Cardiac septum (tissue), 1 donor: ENCODE measurements at places on chromosomes 7 and 10.

- DNase-seq = no peak
Observed at GRCh38 chr10:125811251-125811650, 11.8 kb downstream of the UROS start.

GRCh38 chr7:142459551-142459963 is 201.7 kb upstream of the PRSS58 start:
- DNase-seq = no peak

GRCh38 chr7:55072251-55072650 is 53.4 kb downstream of the EGFR start:
- no peak for DNase-seq

- DNase-seq = no peak
Observed at GRCh38 chr7:46847126-46847525, 734.8 kb downstream of the TNS3 start.

DNA sequence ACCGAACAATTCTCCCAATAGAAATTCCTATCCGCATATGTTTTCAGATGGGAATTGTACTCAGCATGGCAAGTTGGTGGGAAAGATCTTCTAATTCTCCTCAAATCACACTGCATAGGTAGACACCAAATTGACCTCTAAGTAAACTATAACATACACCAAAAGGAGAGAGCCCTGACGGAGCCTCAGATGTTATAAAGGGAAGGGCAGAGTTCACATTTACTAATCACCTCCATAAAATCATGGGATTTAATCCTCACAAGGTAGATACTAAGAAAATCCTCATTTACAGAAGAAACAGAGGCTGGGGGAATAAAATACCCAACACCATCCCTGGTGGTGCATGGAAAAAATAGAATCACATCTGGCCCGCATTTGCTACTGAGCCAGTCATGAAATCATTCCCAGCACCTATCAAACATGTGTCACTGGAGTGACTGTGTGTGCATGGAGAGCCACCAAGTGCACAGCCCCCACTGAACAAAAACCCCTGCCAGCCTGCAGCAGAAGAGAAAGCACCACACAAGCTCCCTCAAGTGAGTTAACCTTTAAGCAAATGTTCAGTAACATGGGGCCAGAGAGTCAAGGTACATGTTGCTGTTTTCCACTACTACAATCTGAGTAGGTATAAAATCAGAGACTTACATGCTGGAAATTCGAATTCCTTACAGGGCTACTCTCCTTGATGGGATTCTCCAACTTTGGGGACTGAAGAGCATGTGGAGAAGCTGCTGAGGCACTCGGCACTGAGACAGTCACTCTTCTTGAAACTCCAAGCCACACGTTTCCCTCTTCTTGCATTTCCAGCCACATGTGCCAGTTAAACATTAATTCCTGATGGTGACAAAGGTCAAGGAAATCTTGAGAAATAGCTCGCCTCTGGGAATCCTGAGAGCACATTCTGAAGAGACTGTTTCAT is at the start of gene DDC:
TSS of gene DDC (minus strand) at position 766 of the 919 bp plus-strand sequence. CDS start 21,320 bp downstream, outside the sequence.
- no peak for DNase-seq

- no peak for DNase-seq
Observed at GRCh38 chr10:63699785-63700613, 178.8 kb downstream of the REEP3 start.

GRCh38 chr10:79052291-79053080 is 16.3 kb upstream of the ZMIZ1 start:
- peak; percentile 57 for DNase-seq

- DNase-seq = no peak
Observed at GRCh38 chr7:192701-193480, 520 bp downstream of the FAM20C start.
